Activated naive CD8-positive, alpha-beta T cell treated with anti-CD3 and anti-CD28 coated beads, Interleukin-2, amount 50 U/mL, for 16 hours (primary cell): ENCODE measurements at places on chromosomes 3 and 15.

DNA sequence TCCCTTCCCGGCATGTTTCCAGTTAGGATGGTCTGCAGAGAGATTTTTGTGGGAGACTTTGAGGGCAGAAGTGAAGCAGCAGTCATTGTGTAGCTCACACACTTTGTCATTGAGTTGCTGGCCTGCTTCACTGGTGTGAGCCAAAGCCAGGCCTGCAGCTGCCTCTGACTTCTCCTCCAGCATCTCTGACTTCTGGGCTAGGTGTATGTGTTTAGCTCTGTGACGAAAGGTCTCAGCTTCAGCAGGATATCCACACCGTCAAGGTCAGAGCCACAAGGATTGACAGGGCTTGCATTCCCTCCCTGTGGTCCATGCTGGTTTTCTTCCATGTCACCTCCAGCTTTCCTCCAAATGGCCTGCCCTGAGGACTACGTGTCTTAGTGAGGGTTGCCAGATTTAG is 57.1 kb upstream of the OSBPL11 start:
- DNase-seq: no peak

GRCh38 chr3:77329116-77329515 is 289.2 kb downstream of the ROBO2 start:
- no peak for DNase-seq

DNA sequence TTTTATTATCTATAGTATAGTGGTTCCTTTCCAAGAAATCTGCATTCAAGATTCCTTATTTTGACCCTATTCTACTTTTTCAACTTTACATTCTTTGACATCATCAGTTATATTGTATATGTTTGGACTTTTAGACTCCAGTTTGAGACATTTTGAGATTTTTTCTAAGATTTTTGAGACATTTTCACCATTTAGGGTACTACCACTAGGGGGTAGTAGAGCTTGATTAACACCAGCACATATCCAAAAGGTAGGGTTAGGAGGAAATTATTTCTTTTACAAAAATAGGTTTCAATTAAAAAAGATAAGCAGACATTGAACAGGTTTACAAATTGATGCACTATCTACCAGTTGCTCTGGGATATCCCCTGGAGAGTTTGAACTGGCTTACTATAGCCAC is 262.5 kb downstream of the SCAPER start:
- no peak for DNase-seq

- no peak for DNase-seq
Observed at GRCh38 chr15:89361451-89362202, 27.0 kb upstream of the POLG start.

DNA sequence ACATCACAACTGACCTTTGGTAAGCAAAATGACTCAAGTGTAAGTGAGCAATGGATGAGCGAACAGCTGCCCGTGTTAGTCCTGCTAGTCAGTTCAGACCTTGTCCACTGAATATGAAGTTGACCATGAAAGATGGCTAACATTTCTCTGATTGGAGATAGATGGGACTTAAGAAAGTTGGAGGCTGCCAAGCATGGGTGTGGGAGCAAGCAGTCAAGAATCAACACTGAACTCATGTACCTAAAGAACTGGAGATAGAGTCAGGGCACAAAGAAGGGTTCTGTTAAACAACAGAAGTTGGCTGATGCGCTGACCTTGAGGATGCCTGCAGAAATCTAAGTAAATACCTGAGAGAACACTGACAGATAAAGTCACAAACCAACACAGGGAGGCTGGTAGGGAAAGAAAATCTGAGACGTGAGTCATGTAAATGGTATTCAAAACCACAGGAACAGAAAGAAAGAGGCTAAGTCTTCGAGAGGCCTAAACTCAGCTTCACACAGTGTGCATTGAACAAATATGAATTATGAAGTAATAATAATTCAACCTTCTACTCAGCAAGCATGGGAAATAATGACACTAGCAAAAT is 30.7 kb upstream of the ANPEP start:
- DNase-seq: no peak

GRCh38 chr15:101373577-101373976 is 78.5 kb upstream of the SNRPA1 start:
- no peak for DNase-seq

- no peak for DNase-seq
Observed at GRCh38 chr3:61847784-61848462, 286.6 kb downstream of the PTPRG start.

GRCh38 chr3:145815707-145816413 is 345.1 kb downstream of the PLOD2 start:
- no peak for DNase-seq

DNA sequence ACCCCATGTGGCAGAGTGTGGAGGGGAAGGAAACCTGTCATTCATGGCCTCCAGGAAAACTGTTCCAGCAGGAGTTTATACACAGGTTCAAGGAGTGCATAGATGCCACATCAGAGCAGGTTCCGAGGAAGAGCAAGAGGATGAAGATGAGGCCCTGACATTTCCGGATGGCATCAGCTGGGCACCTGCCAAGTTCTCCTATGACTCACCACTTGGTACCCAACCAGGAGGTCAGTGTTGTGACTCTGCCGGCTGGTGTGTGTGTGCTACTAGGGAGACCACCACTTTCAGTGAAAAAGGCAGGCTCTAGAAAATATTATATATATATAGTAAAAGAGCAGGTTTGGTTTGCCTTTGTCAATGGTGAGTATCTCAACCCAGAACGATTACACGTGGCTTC is 69.3 kb downstream of the NTRK3 start:
- no peak for DNase-seq

DNA sequence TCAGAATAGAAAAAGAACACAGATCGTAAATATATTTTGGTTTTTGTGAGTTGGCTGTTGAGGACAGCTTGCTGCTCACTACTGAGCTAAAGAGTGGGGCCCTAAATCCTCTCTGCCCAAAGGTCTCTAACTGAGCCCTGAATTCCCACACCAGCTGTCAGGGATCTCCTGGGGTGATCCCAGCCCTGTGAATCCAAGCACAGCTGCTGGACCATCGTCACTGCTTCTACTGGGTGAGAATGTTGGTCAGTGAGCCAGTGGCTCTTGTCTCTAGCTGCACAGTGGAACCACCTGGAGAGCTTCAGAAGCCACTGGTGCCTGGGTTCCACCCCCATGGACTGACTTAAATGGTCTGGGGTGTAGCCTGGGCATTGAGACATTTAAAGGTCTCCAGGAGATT is 90.5 kb upstream of the IL12A start:
- no peak for DNase-seq

DNA sequence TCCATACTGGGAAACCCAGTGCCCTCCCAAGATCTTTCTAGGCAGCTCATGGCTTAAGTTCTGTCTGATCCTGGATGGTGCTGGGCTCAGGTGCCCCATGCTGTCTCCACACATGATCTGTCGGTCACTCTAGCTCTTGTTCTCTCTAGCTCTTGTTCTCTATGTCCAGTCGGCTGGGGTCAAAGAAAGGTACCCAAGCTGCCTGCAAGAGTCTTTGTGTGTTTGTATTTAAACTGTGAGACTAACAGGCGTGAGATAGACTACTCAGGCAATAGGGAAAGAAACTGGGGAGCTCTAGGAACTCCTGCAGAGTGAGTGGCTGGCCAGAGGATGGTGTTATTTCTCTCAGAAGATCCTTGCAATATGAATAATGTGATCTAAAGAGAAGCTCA is 40.2 kb downstream of the GPR156 start:
- no peak for DNase-seq

DNA sequence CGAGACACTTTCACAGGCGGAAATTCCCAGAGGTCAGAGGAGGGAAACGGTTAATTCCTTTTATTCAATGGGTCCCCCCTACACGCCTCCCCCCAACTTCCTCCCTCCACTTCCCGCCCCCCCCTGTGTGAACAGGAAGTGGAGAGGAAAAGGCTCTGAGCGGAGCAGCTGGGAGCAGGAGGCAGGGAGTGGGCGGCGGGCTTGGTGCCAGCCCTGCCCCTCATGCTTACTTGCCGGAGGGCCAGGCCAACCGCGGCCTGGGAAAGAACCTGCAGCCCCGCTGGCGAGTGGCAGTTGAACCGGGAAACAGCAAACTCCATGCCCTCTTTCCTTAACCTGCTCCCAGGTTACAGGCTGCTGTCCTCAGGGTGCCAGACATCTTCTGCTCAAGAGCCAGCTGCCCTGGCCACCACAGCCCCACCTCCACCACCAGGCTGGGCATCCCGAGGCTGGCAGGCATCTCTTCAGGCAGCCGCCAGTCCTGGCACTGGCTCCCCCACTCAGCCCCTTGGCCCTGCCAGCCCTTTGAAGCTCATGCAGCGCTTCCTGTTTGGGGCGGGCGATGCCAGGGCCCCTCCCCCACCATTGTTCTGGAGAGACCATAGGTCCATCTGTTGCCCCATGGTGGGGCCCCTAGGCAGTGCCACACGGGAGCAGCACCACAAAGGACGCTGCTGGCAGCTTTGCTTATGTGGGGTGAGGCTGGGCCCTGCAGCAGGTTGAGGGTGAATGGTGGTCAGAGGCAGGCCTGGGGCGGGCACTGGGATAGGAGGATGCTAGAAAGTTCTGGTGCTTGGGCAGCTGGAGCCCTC is 12.9 kb downstream of the VPS18 start:
- DNase-seq: no peak

DNA sequence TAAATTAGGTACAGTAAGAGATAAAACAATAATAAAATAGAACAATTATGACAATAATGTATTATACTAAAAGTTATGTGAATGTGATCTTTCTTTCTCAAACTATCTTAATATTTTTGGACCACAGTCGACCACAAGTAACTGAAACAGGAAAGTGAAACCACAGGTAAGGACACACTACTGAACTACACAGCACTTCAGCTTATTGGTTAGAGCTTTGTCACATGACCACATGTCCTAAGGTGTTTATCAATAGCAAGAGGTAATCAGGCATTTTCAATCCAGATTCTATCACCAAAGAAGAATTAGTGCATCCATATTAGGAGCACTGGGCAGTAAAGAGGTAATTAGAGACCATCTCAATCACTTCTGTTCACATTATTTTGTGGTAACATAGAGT is 392.8 kb downstream of the RSL24D1 start:
- DNase-seq: no peak

DNA sequence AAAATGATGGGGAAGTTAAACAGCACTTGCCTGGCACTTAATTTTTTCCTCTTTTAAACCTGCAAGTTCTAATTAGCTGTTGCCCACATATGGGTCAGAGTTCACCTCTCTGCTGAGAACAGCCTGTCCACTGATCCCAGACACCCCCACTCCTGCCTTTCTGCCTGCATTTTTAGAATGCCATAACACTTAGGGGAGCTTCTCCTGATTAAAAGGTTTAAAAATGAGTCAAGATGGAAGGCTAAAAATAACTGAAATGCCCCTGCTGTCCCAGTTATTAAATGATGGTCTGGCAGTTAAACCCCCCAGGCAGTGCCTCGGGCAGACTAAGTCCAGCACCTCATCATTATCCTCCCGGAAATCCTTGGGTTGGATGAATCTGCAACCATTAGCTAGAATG is 913.6 kb upstream of the ARPP21 start:
- DNase-seq: no peak

- DNase-seq: no peak
Observed at GRCh38 chr3:37897763-37898162, 36.1 kb downstream of the CTDSPL start.

- DNase-seq: no peak
Observed at GRCh38 chr3:71189480-71189879, 394.0 kb downstream of the FOXP1 start.

GRCh38 chr15:59791755-59792154 is 102.6 kb upstream of the BNIP2 start:
- DNase-seq: no peak

DNA sequence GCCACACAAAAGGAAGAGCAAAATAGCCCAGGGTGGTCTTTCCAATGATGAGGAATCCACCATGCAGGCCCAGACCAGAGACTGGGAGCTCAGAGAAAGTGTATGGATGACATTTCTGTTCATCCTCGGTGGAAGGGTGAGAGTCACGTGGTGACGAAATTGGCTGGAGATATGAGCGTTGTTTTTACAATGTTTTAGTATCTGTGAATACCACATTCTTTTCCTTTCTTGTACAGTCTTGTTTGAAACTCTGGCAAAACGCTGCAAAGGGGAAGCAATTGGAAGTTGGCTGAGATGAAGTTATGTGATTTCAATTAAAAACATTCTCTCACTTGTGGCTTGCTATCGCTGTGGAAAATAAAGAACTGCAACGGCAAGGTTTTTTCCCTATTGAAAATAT is 137.5 kb downstream of the MAGI1 start:
- DNase-seq: no peak

DNA sequence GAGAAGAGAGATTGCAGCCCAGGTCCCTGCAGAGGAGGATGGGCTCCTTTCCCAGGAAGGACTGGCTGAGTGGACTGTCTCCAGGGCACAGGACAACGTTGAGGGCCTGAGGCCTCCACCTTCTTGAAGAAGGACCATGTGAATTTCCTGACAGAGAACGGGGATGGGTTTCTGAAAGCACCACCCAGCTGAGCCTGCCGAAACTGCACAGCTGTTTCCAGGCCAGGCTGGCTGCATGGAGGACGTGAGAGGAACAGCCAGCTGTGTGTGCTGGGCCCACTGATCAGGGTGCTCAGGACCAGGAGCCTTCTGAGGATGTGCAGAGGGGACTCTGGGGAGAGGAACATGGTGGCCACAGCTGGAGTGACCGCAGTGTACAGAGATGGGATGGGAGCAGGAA is 39.2 kb downstream of the HMCES start:
- no peak for DNase-seq

- DNase-seq: no peak
Observed at GRCh38 chr3:123229145-123229544, 27.4 kb downstream of the SEC22A start.

GRCh38 chr3:73365756-73366397 is 258.9 kb downstream of the PDZRN3 start:
- DNase-seq: no peak

GRCh38 chr15:49189631-49190030 is 19.6 kb downstream of the GALK2 start:
- no peak for DNase-seq

- no peak for DNase-seq
Observed at GRCh38 chr3:193980905-193981304, 155.0 kb upstream of the HES1 start.

GRCh38 chr3:58260261-58260731 is 22.7 kb downstream of the ABHD6 start:
- no peak for DNase-seq

GRCh38 chr15:90343302-90343790 is 8.7 kb upstream of the ZNF774 start:
- no peak for DNase-seq
